ENCODE measurements at places on chromosomes 1 and 21.
A peak's percentile ranks its signal among the peaks of the same experiment; 100 is the strongest.

DNA sequence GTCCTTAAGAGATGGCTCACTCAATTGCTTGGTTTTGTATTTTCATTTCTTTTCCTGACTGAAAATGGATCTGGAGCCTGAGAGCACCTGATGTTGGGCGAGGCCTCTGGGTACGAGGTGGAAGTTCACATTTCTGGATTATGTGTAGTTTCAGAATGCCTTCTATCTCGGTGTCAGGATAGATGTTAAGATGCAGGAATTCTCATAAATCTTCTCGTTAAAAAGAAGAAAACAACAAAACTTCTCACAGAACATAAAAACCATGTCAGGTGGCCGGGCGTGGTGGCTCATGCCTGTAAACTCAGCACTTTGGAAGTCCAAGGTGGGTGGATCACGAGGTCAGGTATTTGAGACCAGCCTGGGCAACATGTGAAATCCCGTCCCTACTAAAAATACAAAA is 101.8 kb downstream of the RHOU start:
- DNase-seq, result no peak

- DNase-seq, result no peak
Observed at GRCh38 chr1:55039342-55040082, at the start of gene PCSK9. TSS of gene PCSK9 (plus strand) at chr1:55039548. CDS start at chr1:55039838, 290 bp downstream.

- DNase-seq, result no peak
Observed at GRCh38 chr1:11869650-11870207, 11.0 kb upstream of the NPPB start.

GRCh38 chr1:101207891-101208290 is 28.9 kb upstream of the S1PR1 start:
- no peak for DNase-seq

- DNase-seq, result no peak
Observed at GRCh38 chr1:183589874-183590243, 400 bp downstream of the NCF2 start.

DNA sequence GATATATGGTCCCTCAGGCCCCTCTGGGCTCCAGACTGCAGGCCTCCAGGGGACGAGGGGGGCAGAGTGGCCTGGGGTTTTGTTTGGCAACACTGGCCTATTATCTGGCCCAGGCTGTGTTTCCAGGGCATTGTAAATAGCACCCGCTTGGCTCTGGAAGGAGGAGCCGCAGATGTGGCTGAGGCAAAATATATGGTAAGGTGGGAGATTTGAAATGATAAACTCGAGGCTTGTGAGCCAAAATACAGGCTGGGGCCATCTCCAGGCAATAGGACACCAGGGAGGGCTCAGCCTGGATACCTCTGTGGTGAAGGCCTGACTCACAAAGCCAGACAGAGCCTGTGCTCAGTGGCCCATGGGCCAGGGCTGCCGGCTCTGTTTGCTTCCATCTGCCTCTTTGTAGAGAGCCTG is 14.0 kb downstream of the NAV1 start:
- no peak for DNase-seq

GRCh38 chr21:46424039-46424591 is 34.6 kb upstream of the DIP2A start:
- DNase-seq, result no peak

GRCh38 chr21:21067375-21067774 is 69.2 kb downstream of the NCAM2 start:
- DNase-seq, result no peak

GRCh38 chr1:172414331-172414730 is 6.2 kb upstream of the C1orf105 start:
- no peak for DNase-seq

DNA sequence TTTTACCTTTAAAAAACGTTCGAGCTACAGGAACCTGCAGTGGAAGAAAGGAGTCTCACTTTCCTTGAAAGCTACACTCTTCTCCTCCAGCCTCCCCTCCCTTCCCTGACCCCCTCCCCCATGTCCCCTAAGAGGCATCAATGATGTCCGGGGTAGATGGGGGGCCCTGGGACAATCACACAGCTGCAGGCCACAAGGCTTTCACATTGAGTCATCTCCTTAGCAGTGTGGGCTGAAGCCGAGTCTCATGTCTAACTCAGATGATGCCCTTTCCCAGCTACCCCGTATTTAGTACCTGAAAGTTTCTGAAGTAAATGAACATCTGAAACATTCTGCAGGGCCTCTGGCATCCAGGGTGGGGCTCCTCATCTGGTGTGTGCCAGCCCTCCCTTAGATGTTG is 6.3 kb upstream of the GPR25 start:
- peak; percentile 63 for DNase-seq

- DNase-seq, result no peak
Observed at GRCh38 chr1:15848929-15849774, 1.6 kb downstream of the SPEN start.

- no peak for DNase-seq
Observed at GRCh38 chr1:9872430-9873165, 37.5 kb downstream of the CTNNBIP1 start.

- no peak for DNase-seq
Observed at GRCh38 chr1:162725301-162725837, 65.1 kb upstream of the HSD17B7 start.

- DNase-seq, result no peak
Observed at GRCh38 chr1:55639051-55639450, 423.9 kb upstream of the USP24 start.

- no peak for DNase-seq
Observed at GRCh38 chr1:172727956-172728603, 69.2 kb downstream of the FASLG start.

GRCh38 chr21:34091032-34091431 is 17.7 kb downstream of the MRPS6 start:
- DNase-seq, result no peak

DNA sequence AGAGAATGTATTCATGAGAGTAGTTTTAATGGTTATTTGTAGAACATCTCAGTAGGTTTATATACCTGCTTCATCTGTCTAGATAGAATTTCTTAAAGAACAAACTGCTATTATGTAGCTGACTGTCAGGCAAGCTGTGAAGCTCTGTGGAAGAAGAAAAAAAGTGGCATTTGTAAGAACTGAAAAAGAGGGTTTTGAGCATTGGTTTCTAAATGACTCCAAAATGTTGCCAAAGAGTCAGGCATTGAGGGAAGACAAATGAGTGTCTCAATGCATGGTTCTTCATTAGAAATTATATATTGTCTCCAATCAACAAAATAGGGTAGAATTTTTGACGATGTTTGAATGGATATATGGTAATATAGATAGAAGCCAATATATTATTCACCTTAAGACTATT is 1276.1 kb downstream of the KCNT2 start:
- no peak for DNase-seq

DNA sequence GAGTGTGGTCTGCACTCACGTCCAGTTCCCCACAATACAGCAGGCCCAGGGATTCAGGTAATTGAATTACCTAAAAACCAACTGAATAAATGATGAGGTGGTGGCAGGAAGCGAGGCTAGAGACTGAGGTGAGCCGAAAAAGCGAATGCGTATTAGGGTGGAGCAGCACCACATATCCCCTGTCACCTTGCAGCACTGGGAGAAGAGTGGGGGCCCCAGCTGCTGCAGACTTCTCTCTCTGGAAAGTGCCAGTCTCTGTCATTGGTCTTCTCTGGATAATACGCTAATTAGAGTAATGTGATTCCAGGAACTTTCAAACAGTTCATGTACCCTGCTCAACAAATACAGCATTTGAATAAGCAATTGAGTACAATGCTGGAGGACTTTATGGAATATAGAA is 199.0 kb downstream of the RPS6KC1 start:
- DNase-seq, result no peak

DNA sequence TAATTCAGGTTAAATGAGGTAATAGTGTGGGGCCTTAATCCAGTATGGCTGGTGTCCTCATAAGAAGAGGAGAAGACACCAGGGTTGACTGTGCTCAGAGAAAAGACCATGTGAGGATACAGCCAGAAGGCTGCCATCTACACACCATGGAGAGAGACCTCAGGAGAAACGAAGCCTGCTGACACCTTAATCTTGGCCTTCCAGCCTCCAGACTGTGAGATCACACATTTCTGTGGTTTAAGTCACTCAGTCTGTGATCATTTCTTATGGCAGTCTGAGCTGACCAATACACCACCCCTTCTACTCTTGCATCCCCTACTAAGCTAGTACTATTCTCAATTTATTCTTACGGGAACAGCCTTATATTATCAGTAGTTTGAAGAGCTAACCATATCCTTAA is 310.0 kb downstream of the ZP4 start:
- DNase-seq, result no peak
